Nasal cavity respiratory epithelium epithelial cell of viscerocranial mucosa (primary cell): ENCODE measurements at places on chromosomes 16 and 17. TPM values are rescaled to one million over a fixed set of nuclear protein-coding genes. Genes with fewer than 3 reads are reported as not detected.

The MAPT gene
- total RNA-seq, result under 0.01 and 0.14 TPM in 2 replicates

The VEZF1 gene
- 21.9 and 39.3 TPM in 2 replicates for total RNA-seq

The HAS3 gene
- 41.0 and 203 TPM in 2 replicates for total RNA-seq

The TMEM100 gene
- total RNA-seq, result not detected in 2 replicates

The SLC9A5 gene
- 0.34 and 0.43 TPM in 2 replicates for total RNA-seq

The TBC1D26 gene
- under 0.01 and 0.21 TPM in 2 replicates for total RNA-seq

The HDAC5 gene
- 18.5 and 41.2 TPM in 2 replicates for total RNA-seq

The TPSD1 gene
- not detected in 2 replicates for total RNA-seq

The KIF2B gene
- not detected in 2 replicates for total RNA-seq

The MEIOC gene
- under 0.01 TPM in 1 of 2 replicates, not detected in the other for total RNA-seq

The HYDIN gene
- total RNA-seq, result 0.34 and 0.71 TPM in 2 replicates

The NUFIP2 gene
- total RNA-seq, result 39.6 and 76.3 TPM in 2 replicates

The ATP2A1 gene
- total RNA-seq, result under 0.01 and 0.43 TPM in 2 replicates

The GLP2R gene
- 0.14 TPM in 1 of 2 replicates, not detected in the other for total RNA-seq

The CHRNE gene
- 0.21 TPM in 1 of 2 replicates, not detected in the other for total RNA-seq

The LRRC37A gene
- 1.4 and 3.6 TPM in 2 replicates for total RNA-seq

The C16orf46 gene
- 0.34 and 0.50 TPM in 2 replicates for total RNA-seq

The DNAH17 gene
- under 0.01 and 0.07 TPM in 2 replicates for total RNA-seq

The OR4D2 gene
- not detected in 2 replicates for total RNA-seq

The ZNF286A gene
- 32.5 and 35.2 TPM in 2 replicates for total RNA-seq

The ALDH3A1 gene
- total RNA-seq, result 6.2 and 18.3 TPM in 2 replicates

The SCN4A gene
- 0.07 and 0.68 TPM in 2 replicates for total RNA-seq

The FBXW10 gene
- total RNA-seq, result under 0.01 and 0.14 TPM in 2 replicates

The CPNE2 gene
- 3.8 and 18.9 TPM in 2 replicates for total RNA-seq

The MYH13 gene
- total RNA-seq, result not detected in 2 replicates

The AIPL1 gene
- total RNA-seq, result not detected in 2 replicates

The OR1A1 gene
- under 0.01 TPM in 1 of 2 replicates, not detected in the other for total RNA-seq

The PRSS8 gene
- 31.1 and 54.2 TPM in 2 replicates for total RNA-seq

The TMEM231 gene
- total RNA-seq, result 9.9 and 11.2 TPM in 2 replicates

The EIF4A3 gene
- total RNA-seq, result 82.4 and 186 TPM in 2 replicates

The ATF7IP2 gene
- 4.1 and 7.9 TPM in 2 replicates for total RNA-seq

The LGALS9C gene
- under 0.01 and 0.21 TPM in 2 replicates for total RNA-seq

The ANKS3 gene
- total RNA-seq, result 11.6 and 20.2 TPM in 2 replicates

The TP53TG3 gene
- total RNA-seq, result not detected in 2 replicates

The ZP2 gene
- total RNA-seq, result not detected in 2 replicates

The TUBG2 gene
- total RNA-seq, result 3.4 and 5.3 TPM in 2 replicates

The TPPP3 gene
- under 0.01 and 0.14 TPM in 2 replicates for total RNA-seq

The ZNF23 gene
- total RNA-seq, result 10.9 and 14.9 TPM in 2 replicates

The ZSCAN10 gene
- total RNA-seq, result not detected in 2 replicates
